Stimulated activated CD4-positive, alpha-beta T cell treated with anti-CD3 and anti-CD28 coated beads, Interleukin-4, amount 100 ng/mL, for 24 hours (primary cell): ENCODE measurements at places on chromosomes 1 and 21.

DNA sequence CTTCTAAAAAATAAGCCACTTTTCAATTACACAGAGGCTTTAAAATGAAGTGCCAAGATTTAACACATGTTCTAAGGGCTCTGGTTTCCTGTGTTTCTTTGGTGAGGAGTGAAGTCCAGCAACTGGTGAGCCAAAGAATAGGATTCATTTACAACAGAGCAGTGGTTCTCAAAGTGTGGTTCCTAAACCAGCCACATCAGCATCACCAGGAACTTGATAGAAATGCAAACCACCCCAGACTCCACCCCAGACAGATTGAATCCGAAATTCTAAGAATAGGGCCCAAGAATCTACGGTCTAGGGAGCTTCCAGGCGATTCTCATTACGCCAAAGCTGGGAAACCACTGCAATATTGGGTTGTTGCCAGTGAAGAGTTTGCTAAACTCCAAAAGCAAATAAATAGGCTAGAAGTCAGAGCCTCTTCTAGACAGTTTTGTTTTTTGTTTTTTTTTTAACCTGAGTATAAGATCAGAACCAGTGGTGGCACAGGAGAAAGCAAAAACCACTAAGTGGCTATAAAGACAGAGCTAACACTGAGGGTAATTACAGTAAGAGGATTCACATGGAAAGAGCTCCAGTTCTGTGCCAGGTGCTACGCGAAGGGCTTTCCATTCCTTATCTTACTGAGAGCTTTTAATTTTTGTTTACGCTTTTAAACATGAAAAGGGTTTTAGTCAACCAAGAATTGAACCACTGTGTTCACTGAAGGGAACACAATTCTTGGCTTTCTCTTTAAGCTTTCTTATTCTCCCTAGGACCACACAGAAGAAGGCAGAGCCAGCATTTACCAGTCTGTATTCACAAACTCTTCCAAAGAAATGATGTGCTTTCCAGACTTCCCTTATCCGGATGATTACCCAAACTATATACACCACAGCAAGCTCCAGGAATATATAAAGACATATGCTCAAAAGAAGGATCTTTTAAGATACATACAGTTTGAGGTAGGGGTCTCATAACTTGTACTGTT is 42.4 kb upstream of the FMO2 start:
- DNase-seq = no peak

GRCh38 chr1:31249854-31250253 is 10.2 kb upstream of the NKAIN1 start:
- DNase-seq = no peak

- no peak for DNase-seq
These were observed 61.4 kb upstream of the VCAM1 start for GRCh38 chr1:100657876-100658715.

DNA sequence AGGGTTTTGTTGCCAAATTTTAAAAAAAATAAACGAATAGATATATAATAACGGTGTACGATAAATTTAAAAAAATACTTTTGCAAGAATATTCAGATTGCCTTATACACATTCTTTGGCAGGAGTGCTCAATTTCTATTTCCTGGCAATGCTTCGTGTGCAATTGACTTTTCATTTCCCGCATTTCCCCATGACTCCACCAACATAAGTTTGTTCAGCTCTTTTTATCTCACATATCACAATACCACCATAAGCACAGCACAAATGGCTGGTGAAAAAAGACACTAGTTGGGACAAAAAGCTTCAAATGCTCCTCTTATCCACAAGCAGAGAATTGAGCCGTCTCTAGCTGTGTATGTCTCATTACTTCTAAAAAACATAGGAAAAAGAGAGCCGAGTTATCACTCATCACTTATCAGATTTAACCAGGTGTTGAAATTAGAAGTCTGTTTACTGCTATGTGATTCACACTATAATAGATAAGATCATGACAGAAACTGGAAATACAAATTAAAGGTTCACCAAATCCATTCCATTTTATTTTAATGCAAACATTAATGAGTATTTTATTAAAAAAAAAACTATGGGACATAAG is 28.9 kb upstream of the RGS1 start:
- no peak for DNase-seq

GRCh38 chr1:189774721-189775287 is 702.9 kb downstream of the BRINP3 start:
- DNase-seq = no peak

DNA sequence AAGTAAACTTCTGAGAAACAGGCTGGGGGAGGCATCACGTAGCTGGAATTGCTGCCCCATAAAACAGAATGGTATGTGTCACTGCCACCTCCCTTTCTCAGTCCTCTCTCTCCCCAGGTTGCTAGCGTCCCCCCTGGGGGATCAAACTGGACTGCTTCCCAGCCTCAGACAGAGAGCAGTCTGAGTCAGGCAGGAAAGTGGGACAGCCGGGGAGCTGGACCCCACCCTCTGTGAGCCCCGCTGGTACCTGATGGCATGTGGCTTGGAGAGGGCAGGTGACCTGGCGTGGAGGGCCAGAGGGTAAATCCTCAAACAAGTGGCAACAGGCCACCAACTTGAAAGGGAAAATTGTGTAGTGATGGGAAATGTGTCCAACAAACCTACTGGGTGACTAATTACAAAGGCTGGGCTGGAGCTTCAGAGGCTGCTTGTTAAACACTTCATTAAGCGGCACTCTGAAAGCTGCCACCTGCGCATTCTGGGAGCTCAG is 1.0 kb upstream of the SFN start:
- DNase-seq = no peak

DNA sequence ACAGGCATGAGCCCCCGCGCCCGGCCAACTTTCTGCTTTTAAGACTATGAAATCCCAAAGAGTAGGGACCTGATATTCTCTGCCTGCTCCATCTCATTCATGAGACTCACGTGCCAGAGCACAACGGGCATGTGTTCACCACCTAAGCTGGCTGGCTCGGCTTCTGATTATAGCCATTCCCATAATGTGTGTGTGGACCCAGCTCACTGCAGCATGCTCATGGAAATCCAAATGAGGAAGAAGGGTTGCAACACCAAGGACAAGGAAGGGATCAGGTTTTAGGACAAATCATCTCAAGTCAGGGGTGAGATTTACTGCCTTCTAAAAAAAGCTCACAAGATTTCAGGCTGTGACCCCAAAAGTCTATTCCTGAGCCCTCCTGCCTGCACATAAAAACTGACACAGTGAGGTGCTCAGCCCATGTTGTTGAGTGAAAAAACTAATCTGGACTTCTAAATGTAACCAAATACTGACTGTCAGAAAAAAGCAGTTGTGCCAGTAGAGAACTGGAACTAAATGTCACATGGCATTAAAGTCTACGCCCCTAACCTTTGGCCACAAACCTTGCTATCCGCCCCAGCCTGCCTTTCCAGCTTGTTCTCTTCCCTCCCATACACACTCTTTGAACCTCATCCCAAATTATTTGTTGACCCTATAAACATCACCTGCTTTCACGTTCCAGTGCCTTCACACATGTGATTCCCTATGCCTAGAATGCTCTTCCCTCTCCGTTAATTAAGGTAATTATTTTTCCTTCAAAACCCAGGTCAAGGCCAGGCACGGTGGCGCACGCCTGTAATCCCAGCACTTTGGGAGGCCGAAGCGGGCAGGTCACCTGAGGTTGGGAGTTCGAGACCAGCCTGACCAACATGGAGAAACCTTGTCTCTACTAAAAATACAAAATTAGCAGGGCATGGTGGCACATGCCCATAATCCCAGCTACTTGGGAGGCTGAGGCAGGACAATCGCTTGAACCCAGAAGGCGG is 9.1 kb upstream of the COA7 start:
- DNase-seq = no peak

DNA sequence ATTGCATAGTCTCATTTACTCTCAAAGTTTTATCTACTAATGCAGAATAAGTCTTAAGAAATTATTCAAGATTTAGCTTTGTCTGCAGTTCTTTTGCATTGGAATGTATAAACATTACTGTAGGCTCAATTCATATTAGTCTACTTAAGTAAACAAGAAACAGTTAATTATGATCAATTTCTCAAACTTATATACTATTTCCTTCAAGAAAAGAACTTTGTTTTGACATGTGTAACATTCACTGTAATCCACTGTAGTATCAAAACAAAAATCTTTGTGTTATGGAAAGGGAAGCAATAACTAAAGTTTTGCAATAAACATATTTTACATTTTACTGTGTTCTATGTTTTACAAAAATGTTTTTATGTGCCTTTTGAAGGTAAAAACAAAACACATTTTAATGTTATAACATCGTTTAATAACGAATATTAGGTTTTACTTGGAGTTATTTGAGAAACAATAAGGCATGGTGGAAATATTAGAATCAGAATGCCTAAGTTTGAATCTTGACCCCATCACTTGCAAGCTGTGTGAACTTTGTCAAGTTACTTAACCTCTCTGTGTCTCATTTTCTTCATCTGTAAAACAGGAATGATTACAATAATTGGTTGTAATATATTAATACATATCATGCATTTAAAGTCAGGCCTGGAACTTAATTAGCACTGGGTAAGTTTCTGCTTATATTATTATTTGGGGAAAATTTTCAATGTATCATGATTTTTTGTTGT is 77.0 kb upstream of the DPH5 start:
- DNase-seq = no peak
